ENCODE measurements at places on chromosomes 5 and 9.
A peak's percentile ranks its signal among the peaks of the same experiment; 100 is the strongest.

DNA sequence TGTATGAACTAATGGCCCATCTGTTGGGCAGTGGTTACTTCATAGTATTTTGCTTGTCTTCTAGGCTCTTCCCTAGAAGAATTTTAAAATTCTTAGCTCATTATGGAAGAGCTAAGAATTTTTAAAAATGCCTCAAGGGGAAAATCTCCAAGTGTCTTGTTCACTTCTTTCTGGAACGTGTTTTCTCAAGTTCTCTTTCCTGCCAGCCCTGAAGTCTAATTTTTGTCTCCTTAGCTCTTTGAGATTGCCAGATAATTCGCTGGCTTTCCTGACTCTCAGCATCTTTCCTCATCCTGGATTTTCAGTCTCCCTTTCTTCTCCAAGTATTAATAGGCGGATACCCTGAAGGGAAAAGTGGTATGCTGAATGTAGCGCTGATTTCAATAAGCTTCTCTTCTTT, 395.4 kb downstream of the ARRDC3 start:
- DNase-seq, result no peak

DNA sequence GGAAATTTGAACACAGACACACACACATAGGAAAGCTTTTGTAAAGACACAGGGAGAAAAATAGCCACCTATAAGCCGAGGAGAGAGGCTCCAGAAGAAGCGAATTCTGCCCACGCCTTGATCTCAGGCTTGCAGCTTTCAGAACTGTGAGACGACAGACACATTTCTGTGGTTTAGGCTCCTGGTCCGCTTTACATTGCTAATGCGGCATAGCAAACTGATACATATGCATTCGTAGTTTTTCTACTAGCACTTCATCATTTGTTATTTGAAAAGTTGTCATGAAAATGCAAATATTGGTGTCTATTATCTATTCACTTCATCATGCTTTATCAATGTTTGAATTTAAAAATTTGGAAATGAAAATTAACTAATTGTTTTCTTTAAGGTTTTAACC, 674.9 kb downstream of the SEMA5A start:
- DNase-seq, result no peak

- DNase-seq, result no peak
These were observed 3.2 kb downstream of the HNRNPH1 start for GRCh38 chr5:179620293-179620692.

DNA sequence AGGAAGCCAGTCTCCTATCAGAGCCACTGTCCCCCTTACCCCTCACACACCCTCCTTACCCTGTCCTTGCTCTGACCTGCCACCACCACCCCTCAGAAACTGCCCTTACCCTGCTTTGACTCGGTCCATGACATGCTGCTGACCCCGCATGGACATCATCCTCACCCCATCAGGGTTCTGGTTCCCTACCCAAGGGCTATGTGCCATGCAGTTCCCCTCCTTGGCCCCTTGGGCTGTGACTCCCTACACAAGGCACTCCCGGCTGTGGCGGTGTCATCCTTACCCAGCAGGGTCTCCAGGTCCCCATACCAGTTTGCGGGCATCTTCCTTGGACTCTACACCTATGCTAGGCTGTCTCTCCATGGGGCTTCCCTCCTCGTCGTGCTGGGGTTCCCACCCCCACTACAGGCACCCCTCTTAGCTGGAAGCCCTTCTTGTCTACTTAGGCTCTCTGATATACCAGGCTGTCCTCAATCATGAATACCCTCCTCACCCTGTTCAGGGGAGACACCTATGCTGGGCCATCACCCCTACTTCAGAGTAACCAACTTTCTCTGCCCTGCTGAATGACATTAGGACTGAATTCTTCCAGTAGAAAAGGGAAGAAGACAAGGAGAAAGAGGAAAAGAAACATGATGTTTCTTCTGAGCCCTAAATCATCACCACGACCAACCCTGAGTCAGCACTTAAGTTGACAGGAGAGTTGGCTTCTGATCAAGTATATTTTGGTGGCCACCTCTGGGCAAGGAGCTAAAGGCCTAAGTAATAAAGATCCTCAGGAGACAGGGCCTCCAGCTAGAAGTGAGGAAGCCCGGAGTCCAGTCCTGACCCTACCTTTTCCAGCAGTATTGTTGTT, 115.2 kb downstream of the GCNT1 start:
- DNase-seq, result no peak

DNA sequence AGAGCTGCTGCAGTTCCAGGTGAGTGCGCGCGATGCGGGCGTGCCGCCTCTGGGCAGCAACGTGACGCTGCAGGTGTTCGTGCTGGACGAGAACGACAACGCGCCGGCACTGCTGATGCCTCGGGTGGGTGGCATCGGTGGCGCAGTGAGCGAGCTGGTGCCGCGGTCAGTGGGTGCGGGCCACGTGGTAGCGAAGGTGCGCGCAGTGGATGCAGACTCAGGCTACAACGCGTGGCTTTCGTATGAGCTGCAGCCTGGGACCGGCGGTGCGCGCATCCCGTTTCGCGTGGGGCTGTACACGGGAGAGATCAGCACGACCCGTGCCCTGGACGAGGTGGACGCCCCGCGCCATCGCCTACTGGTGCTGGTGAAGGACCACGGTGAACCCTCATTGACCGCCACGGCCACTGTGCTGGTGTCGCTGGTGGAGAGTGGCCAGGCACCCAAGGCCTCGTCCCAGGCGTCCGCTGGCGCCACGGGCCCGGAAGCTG, 2.0 kb downstream of the PCDHA3 start:
- no peak for DNase-seq

DNA sequence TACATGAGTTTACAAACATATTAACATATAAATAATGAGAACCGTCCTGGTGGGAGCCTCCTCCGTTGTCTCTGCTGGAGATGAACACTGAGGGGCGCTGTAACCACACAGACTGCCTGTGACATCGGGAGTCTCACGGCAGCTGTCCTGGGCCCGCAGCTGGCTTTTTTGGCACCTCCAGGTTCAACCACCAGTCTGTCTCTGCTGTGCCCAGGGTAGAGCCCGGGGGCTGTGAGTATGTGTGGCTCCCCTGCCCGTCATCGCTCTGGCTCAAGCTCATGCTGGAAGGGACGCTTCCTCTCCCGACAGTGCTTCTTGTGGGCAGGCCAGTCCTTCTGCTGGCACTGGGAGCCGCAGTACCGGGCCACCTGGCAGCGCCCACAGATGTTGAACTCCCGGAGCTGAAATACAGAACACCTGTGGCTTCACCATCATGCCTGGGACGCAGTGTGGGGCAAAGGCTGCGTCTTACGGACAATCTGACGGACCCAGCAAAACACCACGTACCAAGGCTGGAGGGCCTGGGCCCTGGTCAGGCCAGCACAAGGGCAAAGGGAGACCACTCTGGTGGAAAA, 3.6 kb upstream of the DPH7 start:
- no peak for DNase-seq

GRCh38 chr5:124105326-124105725, 593.3 kb downstream of the CSNK1G3 start:
- DNase-seq, result no peak

GRCh38 chr5:68033029-68033428, 182.5 kb upstream of the PIK3R1 start:
- DNase-seq, result no peak

DNA sequence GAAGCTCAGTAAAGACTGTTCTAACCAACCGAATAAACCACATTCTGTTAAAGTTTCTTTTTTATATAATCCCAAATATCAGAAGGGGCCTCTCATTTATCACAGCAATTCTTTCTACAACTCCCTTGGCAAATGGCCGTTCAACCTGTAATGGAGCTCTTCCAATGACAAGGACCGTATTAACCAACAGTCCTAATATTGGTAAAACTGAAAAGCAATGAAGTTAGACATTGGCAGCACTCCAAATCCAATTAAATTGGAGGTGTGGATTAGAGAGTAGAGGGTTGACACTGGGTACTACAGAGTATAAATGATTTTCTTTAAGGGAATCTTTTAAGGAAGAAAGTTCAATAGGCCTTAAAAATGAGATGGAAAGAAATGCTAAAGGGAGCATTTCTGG, 842 bp downstream of the TMED7 start:
- DNase-seq, result no peak

DNA sequence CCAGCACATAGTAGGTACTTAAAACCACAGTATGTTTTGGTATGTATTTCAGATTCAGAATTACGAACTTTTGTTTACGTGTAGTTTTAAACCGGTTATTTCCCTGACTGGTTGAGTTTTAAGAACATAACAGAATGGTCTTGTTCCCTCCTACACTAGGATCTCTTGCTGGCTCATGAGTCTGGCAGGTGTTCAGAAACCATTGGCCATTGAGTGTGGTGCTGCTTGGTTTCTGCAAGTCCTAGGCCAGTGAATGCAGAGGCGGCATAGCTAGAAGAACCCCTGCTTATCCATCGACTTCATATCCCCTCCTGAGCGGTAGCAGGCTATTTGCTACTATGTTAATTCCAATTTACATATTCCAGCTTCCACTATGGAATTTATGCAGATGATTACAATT, 65.6 kb downstream of the GPR21 start:
- no peak for DNase-seq

DNA sequence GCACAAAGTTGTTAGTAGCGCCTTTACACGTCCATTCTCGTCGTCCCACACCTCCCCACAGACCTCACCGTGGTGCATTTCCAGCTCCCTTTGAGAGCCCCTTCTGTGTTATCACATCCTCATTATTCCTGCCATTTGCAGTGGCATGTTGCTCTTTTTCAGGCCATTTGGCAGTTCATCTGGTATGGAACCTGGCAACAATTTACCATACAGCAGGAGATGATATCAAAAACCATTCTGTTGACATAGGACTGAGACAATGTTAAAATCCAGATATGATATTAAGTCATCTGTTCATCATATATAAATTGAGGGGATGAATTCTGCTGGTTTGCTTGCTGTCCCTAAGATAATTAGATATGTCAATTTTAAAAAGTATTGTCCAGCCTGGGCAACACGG, 83.0 kb downstream of the TMEM174 start:
- DNase-seq, result no peak

DNA sequence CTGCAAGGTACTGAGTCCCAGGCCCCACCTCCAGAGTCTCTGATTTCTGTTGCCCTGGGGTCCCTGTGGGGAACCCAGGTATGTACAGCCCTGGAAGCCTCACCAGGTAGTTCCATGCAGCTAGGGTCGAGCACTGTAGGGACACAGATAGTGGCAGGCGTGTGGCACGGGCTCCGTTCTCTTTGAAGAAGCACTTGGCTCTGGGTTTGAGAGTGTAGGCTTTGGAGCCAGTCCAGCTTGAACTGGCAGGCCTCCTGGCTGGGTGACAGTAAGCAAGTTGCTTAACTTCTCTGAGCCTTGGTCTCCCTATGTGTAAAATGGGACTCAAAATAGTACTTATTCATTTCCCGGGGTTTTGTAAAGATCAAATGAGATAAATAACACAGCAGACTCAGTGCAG, 5.6 kb downstream of the OLFM1 start:
- no peak for DNase-seq

- no peak for DNase-seq
These were observed 23.1 kb downstream of the TRIM7 start for GRCh38 chr5:181181650-181182565.

GRCh38 chr5:58106754-58107410, 353.0 kb downstream of the PLK2 start:
- DNase-seq, result no peak

GRCh38 chr9:38689678-38690077, 30.3 kb downstream of the FAM240B start:
- peak; percentile 10 for DNase-seq

- no peak for DNase-seq
These were observed 35.5 kb upstream of the ADAMTSL1 start for GRCh38 chr9:18438300-18438925.

DNA sequence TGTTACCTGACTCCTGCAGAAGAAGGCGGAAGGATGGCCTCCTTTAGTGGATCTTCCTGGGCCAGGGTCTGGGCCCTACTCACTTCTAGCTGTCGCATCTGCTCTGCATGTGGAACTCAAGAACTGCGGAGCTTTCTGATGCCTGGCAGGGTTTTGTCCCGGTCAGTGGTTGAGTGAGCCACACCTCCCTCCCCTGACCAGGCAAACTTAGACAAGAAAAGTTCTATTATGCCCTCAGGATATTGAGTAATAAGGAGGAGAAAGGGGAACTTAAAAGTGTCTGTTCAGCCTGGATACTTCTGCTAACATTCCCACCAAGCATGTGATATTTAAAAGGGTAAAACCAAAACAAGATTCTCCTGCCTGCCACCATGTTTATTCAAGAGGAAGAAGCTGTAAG, at the start of gene FYB1:
Gene FYB1, minus strand, starts transcription at position 127 of the 400 bp plus-strand sequence. CDS start 16,603 bp downstream, outside the sequence.
- no peak for DNase-seq

DNA sequence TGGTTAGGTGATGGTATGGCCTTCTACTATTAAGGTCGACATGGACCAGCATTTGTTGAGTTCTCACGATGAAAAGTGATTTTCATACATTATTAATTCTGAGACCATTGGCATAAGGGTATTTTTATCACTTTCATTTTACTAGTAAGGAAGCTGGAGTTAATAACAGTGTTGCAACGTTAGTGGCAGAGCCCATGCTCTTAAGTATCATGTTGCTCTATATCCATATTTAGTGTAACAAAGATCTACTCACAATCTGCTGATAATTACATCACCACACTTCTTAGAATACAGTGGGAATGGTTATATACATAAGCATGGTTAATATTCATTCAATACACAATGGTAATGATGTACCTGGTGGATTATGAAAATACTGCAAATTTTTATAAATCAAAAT, 81.9 kb downstream of the PRR16 start:
- DNase-seq, result no peak

GRCh38 chr9:114055894-114056293, 22.2 kb downstream of the AMBP start:
- no peak for DNase-seq

GRCh38 chr5:75547812-75548211, 36.1 kb downstream of the POLK start:
- no peak for DNase-seq

- no peak for DNase-seq
These were observed 27.8 kb upstream of the PRDM12 start for GRCh38 chr9:130636648-130637020.

DNA sequence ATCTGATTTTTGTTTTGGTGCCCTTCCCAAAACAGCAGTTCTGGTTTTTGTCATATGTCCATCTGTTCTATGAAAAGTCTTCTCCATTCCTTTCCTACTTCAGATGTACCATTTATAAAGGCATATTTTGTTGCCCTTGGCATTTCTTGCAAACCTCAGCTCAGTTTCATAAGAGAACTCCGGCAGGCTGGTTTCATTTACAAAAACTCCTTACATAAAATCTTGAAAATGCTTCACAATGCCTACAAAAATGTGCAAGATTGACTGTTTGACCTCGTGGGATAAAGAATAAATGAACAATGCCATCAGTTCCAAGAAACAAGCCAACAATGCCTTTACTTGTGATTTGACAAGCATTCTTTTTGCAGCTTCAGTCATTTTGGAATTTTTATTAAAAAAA, 39.1 kb upstream of the CTNNAL1 start:
- no peak for DNase-seq

GRCh38 chr5:32311404-32312196, 1.1 kb downstream of the MTMR12 start:
- DNase-seq, result no peak

- DNase-seq, result no peak
These were observed 73.4 kb upstream of the ANKH start for GRCh38 chr5:14944996-14945395.

- DNase-seq, result no peak
These were observed 77.2 kb downstream of the MRPS30 start for GRCh38 chr5:44885903-44886302.

- no peak for DNase-seq
These were observed 133.8 kb downstream of the BARX1 start for GRCh38 chr9:93821307-93821703.
